ENCODE measurements at places on chromosomes 4 and X.

- no peaks in the 10 kb centered on the region for H3K27me3 ChIP-seq
- H3K4me3 ChIP-seq: no peak overlapping the region
- H3K4me1 ChIP-seq: peaks cover 8% of the 10 kb centered on the region
- H3K27ac ChIP-seq: peak overlapping the region; percentile 28
- H3K36me3 ChIP-seq: no peaks in the 10 kb centered on the region
Observed at GRCh38 chrX:122218666-122219065, 965.4 kb upstream of the GRIA3 start.

GRCh38 chrX:111506826-111507225 is 4.6 kb upstream of the SERTM2 start:
- H3K27ac ChIP-seq: no peak overlapping the region
- H3K36me3 ChIP-seq: no peaks in the 10 kb centered on the region
- peaks cover 2% of the 10 kb centered on the region for H3K4me1 ChIP-seq
- no peaks in the 10 kb centered on the region for H3K27me3 ChIP-seq

DNA sequence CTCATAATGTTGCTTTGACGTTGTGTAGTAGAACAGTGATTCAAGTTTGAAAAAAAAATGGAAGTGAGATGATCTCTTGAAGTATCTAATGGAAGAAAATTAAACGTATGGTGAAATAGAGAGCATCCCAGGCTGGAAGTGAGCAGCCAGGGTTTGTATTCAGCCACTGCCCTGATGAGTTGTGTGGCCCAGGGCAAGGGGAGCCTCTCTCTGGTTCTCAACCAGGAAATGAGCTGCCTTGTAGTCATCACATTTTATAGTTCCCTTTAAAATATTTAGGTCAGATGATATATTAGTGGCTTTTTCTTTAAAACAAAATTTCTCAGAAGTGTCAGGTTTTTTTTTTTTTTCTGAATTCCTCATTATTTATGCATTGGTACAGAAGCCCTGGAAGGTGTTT is 150.3 kb downstream of the GPAT3 start:
- H3K27me3 ChIP-seq: no peaks in the 10 kb centered on the region
- no peak overlapping the region for H3K27ac ChIP-seq
- no peak overlapping the region for H3K4me3 ChIP-seq
- no peaks in the 10 kb centered on the region for H3K4me1 ChIP-seq
- H3K36me3 ChIP-seq: no peaks in the 10 kb centered on the region
- DNase-seq: no peak

DNA sequence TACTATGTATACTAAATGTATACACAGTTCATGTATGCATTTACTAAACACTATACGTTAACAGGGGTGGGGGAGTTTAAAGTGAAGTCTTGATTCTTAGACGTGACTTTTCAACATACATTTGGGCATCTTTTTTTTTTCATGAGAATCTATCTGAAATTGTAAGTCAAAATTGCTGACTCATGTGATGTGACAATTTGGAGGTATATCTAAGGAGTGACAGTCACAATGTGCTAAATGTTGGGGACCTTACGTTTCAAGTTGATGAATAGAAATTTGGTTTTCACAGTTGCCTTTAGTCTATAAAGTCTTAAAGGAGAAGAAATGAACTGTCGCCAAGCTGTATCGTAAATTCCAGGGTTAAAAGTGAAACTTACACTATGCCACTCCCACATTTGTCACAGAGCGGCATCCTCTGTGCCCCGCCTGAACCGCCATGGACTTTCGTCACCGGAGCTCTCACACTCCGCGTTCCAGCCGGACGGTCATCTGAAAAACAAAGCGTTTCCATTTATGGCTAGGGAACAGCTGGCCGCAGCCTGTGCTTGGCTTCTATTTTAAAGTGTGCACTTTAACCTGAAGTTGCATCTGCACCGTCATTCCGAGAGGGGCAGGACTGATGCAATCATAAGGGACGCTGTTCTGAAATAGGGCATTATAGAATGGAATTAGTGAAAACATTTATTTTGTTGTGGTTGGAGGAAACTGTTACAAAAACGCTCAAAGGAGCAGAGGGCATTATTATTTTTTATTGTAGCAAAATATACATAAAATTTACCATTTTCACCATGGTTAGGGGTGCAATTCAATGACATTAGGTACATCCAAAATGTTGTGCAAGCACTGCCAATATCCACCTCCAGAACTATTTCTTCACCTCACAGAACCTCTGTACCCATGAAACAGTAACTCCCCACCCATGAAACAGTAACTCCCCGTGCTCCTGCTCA is 30.9 kb downstream of the PDLIM3 start:
- peaks cover 11% of the 10 kb centered on the region for H3K36me3 ChIP-seq
- DNase-seq: peak; percentile 50
- peaks cover 6% of the 10 kb centered on the region for H3K27me3 ChIP-seq
- H3K4me3 ChIP-seq: no peak overlapping the region

DNA sequence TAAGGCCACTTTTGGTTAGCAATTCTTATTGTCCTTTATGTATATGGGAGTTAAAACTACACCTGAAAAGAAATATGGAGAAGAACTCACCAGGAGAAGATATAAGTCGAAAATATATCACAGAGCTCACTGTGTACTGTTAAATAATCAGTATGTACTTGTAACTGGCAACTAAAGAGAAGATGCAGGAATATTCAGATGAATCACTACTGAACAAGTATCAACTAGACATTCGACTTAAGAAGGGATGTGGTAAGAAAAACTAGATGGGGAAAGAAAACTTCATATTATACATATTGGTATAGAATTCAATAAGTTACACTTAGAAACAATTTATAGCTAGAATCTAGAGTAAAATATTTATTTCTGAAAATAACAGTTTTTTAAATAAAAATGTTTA is 230.0 kb downstream of the CAMK2D start:
- H3K4me3 ChIP-seq: no peak overlapping the region
- H3K36me3 ChIP-seq: no peaks in the 10 kb centered on the region
- no peak overlapping the region for H3K27ac ChIP-seq

GRCh38 chr4:26287756-26288155 is 33.1 kb upstream of the RBPJ start:
- no peak overlapping the region for H3K27ac ChIP-seq
- peaks cover under 1% of the 10 kb centered on the region for H3K27me3 ChIP-seq
- no peaks in the 10 kb centered on the region for H3K36me3 ChIP-seq
- H3K4me1 ChIP-seq: no peaks in the 10 kb centered on the region

DNA sequence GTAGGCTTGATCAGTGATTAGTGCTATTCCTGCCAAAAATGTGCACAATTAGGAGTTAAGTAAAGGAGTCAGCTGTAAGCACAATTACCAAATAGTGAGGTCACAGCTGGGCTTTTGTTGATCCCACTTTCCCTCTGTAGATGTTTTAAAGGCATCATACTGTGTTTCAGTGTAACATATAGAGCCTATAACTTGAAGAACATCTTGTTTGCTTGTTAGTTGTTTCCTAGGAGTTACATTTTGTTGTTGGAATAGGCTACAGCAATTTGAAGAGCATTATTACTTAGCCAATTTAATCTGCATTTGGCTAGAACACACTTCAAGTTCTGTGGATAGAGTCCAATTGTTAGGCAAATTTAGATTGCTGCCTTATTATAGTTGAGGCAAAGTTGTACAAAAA is 210.7 kb upstream of the MAD2L1 start:
- no peak for DNase-seq
- H3K27ac ChIP-seq: no peak overlapping the region
- H3K36me3 ChIP-seq: no peaks in the 10 kb centered on the region
- peaks cover 4% of the 10 kb centered on the region for H3K4me1 ChIP-seq
- H3K27me3 ChIP-seq: no peaks in the 10 kb centered on the region
- H3K4me3 ChIP-seq: no peak overlapping the region

DNA sequence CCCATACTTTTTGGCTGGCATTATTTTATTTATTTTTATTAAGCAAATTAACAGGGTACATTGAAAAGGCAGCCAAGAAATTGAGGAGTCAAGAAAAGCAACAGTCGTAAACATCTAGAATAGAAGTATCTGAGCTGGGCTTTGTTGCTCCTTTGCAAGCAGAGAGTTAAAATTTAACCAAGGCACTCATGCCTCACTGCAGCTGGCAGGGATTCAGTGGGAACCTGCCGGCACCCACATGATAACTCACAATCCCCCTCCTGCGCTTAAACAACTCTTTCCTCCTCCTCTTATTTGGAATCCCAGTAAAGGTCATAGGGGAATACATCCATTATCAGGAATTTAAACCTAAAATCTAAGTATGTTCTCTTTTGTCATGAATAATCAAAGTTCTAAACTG is 115.5 kb downstream of the SOX3 start:
- H3K4me3 ChIP-seq: no peak overlapping the region
- no peak for DNase-seq
- no peaks in the 10 kb centered on the region for H3K4me1 ChIP-seq
- peaks cover 4% of the 10 kb centered on the region for H3K27me3 ChIP-seq

DNA sequence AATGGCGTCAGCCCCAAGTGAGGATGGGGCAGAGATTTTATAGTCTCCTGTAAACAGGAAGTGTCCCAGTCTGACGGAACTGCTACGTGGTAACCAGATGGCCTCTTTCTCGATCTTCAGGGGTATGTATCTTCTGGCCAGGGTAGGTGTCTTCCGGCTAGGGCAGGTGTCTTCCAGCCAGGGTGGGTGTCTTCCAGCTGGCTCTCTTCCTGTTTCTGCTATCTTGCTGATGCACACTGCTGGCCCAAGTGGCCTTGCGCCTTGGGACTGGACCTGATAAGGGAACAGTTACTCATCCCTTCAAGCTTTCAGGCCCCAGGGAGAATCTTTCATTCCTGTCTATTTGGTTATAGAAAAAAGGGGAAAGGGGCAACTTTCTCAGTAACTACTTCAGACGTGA is 178.7 kb upstream of the MAGEE2 start:
- H3K27ac ChIP-seq: no peak overlapping the region
- no peaks in the 10 kb centered on the region for H3K4me1 ChIP-seq
- no peaks in the 10 kb centered on the region for H3K36me3 ChIP-seq
- H3K4me3 ChIP-seq: no peak overlapping the region
- no peak for DNase-seq

GRCh38 chrX:10577853-10578252 is 42.5 kb downstream of the MID1 start:
- DNase-seq: no peak
- no peaks in the 10 kb centered on the region for H3K36me3 ChIP-seq
- H3K27ac ChIP-seq: no peak overlapping the region
- H3K4me1 ChIP-seq: peaks cover 9% of the 10 kb centered on the region
- H3K27me3 ChIP-seq: peaks cover 3% of the 10 kb centered on the region

DNA sequence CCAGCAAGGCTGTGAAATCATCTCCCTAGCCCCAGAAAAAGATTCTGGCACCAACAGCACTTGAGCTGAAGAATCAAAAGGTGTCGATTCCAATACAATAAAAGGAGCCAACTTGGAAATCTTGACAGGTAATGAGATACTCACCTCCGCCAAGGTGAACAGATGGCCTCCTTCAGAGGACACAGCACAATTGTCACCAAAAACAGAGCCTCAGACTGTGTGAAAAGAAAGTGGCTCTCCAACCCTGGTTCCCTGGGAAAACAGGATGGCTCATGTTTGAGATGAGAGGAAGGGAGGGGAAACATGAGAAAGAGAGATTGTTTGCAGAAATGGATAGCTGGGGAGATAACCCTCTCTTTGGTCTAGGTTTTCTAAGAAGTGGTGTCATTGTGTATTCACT is 168.9 kb downstream of the HS3ST1 start:
- no peak overlapping the region for H3K27ac ChIP-seq
- peaks cover 1% of the 10 kb centered on the region for H3K27me3 ChIP-seq
- H3K36me3 ChIP-seq: no peaks in the 10 kb centered on the region
- H3K4me1 ChIP-seq: peaks cover 8% of the 10 kb centered on the region

DNA sequence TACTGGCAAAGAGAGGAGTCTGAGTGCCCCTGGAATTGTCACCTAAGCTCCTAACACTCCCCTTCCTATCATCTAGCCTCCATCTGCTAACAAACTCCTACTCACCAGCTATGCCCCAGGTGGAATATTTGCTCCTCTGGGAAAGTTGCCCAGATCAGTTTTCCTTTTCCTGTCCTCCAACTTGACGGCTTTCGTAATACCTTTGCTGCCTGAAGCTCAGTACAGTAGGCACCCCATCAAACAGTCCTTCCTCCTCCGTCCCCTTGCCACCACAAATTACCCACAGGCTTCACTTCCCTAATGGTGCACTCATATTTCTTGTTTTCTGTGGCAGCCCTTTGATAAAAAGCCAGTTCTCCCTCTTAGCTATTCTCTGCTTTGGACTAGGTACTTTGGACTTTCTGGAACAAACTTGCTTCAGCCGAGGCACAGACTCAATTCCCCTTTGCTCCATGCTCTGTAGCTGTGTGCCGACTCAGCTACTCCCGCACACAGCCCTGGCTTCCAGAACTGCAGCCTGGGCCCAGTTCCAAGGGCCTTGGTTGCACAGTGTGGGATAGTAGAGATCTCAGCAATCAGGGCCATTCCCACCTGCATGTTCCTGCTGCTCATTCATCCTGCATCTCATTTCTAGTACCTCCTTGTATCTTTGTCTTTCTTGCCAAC is 605.1 kb downstream of the BCOR start:
- no peaks in the 10 kb centered on the region for H3K27me3 ChIP-seq
- no peak for DNase-seq
- no peaks in the 10 kb centered on the region for H3K4me1 ChIP-seq
- no peak overlapping the region for H3K27ac ChIP-seq
- H3K36me3 ChIP-seq: no peaks in the 10 kb centered on the region

DNA sequence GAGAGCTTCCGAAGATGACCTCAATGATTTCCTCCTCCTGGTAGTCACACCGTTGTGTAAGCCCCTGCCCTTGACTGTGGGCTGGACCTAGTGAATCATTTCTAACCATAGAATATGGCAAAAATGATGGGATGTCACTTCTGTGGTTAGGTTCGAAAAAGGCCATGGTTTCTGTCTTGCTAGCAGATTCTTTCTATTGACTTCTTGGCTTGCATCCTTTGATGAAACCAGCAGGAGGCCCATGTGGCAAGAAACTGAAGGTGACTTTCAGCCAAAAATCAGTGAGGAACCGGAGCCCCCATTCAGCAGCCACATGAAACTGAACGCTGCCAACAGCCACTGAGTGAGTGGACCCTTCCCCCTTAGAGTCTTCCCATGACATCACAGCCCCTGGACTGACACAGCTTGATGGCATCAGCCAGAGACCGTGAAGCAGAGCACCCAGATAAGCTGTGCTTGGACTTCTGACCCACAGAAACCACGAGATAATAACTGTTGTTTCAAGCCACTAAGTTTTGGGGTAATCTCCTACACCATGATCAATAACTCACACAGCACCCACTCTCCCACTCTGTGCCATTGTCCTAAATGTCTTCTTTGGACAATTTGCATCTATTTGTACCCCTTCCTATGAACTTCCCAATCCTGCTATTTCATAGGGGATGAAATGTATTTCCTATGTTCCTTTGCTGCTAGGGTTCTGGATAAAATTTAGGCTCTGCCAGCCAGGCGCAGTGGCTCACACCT is 148.0 kb upstream of the STX18 start:
- no peak for DNase-seq
- peaks cover 11% of the 10 kb centered on the region for H3K4me1 ChIP-seq
- H3K4me3 ChIP-seq: no peak overlapping the region
- peaks cover 1% of the 10 kb centered on the region for H3K27me3 ChIP-seq

DNA sequence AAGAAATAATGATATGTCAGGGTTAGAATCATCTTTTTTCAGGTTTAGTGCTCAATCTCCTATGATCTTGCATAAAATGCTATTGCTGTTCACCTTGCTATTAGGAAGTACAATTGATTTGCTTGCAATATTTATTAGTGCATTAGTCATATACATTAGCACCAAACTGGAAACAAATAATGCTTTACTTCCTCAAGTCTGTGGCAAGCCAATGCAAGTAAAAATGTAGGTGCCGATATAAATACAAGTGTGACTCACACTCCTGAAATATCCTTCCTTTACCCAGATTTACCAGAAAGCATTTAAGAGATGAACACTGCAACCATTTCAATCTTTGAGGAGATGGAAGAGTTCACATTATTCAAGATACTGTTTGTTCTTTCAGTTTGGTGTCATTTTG is 1487.7 kb upstream of the ADGRL3 start:
- no peak overlapping the region for H3K4me3 ChIP-seq
- H3K27me3 ChIP-seq: no peaks in the 10 kb centered on the region
- no peak for DNase-seq
- no peaks in the 10 kb centered on the region for H3K4me1 ChIP-seq
- no peak overlapping the region for H3K27ac ChIP-seq
- H3K36me3 ChIP-seq: no peaks in the 10 kb centered on the region
